NCI-H1048 (cell line): ENCODE measurements at places on chromosomes 4 and X.

DNA sequence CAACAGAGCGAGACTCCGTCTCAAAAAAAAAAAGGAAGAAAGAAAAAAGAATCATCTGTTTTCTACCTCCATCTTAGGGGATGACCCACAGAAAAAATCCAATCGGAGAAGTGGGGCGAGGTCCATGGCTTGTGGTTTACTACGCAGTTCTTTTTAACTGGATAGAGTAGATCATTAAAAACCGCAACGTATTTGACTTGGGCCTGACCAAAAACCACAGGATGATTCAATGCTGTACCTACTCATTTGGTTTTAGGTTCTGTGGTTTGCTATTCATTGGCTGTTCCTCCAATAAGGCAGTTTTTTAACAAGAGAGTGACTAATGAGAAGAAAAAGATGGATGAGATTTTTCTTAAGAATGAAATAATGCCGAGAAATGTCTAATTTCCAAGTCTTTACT lies 83.7 kb downstream of the FREM3 start:
- no peak for DNase-seq

- no peak for DNase-seq
These were observed 56.1 kb upstream of the ADGRG2 start for GRCh38 chrX:19178402-19178801.

DNA sequence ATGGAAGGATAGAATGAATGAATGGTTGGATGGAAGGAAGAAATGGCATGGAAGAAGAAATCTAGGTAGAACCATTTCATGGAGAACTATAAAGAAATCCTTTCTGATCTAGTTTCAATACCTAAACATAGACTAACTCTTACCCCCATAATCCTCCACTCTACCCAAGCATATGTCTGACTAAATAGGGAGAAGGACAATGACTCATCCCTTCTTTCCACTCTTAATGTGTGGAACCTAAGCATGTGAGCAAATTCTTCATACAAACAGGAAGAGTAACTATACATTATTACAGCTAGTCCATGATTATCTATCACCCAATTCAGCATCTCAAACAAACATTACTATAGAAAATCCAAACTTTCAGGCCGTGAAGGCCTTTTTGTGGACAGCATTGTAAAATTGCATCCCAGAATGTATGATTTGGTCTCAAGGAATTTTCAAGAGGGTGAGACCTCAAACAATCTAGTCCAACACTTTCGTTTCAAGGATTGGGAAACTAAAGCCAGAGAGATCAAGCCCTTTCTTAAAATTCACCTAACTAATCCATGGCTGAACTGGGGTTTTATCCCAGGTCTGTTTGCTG lies 11.2 kb downstream of the C1QTNF7 start:
- DNase-seq, result no peak

DNA sequence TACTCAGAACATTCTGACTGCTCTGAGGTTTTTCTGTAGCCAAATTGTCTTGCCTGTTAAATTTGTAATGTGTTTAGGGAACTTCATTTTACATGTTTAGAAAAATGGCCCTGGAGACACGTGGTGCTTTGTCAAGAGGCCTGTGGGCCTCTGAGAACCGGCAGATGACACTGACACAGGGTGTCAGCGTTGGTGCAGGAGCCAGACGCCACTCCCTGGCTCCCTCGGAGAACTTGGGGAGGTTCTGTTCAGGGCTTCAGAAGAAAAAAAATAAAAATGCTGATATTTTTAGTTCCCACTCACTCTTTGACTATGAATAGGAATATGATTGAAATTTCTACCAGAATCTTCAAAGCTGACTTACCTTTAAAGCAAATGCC lies 190.9 kb upstream of the GATB start:
- no peak for DNase-seq

DNA sequence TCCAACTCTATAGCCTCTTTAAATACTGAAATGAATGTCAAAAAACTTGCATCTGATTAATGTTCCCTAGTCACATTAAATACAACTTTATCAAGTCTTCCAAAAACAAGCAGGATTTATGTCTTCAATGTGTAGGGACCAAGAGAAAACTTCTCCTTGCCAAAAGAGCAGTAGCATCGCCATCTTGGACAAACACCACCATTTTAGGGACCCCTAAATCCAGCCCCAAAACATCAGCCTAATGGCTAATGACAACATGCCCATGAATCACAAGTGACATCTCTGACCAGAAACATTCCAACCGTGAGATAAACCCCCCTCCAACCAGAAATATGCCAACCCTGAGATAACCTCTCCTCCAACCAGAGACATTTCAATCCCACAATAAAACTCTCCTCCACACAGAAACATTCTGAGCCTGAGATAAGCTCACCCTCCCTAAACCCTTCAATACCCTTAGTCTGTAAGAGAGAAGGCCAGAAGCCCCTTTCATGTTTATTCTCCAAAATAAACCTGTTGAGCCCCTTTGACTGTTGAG lies 697.4 kb downstream of the TRAM1L1 start:
- no peak for DNase-seq

- no peak for DNase-seq
These were observed 23.9 kb upstream of the NWD2 start for GRCh38 chr4:37220685-37221084.

DNA sequence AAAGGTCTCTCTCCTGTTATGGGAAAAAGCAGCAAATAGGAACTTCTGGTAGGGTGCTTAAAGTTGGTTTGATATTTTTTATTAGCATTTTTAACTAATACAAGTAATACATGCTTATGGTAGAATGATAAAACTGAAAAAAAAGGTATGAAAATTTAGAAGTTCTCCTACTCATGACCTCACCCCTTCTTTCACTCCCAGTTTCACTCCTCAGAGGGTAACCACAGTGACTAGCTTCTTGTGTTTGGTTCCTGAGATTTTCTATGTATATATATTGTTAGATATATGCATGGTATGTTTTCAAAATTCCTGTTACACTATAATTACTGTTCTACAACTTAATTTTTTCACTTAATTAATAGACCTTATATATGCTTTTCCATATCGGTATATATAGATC lies 66.5 kb downstream of the AR start:
- no peak for DNase-seq

GRCh38 chr4:7295911-7296660 lies 103.7 kb downstream of the SORCS2 start:
- DNase-seq, result no peak

DNA sequence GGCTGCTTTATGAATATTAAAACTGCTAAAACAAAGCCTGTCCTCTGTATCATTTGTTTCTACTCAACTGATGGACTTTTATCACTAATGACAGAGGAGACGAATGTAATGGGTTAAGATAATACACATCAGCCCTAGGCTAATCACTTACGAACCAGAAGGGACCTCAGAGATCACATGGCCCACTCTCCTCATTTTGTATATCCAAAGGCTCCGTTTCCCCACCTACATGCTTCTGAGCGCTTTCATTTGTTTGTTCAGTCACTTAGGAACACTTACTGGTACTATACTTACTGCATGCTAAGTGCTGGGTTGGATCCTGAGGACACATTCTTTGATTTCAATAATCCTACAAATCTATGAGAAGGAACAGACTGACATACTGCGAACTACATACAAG lies 169.3 kb downstream of the CEP135 start:
- no peak for DNase-seq

- no peak for DNase-seq
These were observed 10.1 kb downstream of the HS3ST1 start for GRCh38 chr4:11418610-11419009.

DNA sequence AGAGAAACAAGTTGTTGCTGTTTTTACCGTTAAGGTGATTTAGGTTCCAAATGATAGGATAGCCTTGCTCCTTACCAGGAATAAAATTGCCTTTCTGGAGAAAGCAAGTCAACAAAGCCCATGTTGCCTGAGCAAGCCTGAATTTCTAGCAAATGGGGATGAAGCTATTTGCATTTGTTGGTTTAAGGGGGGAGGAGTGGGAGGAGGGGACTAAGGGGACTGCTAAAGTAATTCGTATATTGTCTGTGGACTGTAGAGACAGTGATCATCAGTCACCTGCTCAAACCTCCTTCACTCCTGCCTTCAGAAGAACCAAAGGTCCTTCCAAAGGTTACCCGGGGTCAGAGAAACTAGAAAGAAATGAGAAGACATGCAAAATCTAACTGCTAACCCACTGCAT lies 65.8 kb downstream of the SCML2 start:
- no peak for DNase-seq

DNA sequence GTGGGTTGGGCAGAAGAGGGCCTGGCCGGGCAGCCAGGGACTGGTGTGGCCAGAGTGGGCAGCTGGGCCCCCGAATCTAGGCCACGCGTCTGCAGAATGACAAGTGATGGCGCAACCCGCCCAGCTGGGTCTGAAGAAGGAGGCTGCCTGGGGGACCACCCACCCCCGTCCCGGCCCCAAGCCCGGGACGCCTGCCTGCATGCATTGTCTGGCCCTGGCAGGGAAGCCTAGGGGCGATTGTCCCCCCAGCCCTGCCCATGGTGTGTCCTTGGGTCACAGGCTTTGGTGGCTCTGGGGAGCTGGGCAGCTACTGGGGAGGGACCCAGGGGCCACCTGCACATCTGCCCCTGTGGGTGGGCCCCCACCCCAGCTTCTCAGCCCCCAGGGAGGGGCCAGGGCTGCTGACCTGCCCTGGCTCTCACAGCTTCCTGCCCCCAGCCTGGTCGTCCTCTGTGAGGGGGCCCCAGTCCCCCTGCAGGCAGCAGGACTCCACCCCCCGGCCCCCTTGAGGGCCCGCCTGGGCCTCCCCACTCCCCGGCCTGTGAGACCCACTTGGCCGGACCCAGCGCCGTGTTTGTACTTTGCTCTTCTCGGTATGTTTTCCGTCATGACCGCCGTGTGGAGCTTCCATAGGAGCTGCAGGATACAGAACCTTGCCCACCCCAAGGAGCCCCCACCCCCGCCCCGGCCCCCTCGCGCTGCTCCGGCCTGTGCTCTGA lies 4.9 kb downstream of the FGFR3 start:
- no peak for DNase-seq

DNA sequence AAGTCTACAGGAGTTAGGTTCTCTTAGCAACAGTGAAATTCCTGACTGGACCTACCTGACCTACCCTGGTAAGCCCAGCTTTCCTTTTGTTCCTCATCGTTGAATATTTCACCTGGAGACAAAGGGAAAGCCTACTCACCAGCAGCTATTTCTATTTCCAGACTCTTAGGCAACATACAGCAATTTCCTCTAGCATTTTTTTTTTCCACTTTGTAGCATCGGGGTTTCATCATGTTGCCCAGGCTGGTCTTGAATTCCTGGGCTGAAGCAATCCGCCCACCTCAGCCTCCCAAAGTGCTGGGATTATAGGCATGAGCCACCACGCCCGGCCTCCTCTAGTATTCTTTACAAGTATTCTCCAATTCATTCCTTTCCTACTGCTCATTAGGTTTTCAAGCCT lies 6.8 kb upstream of the S100G start:
- DNase-seq, result no peak

- DNase-seq, result no peak
These were observed 20.2 kb downstream of the CYP2U1 start for GRCh38 chr4:107951551-107951950.

GRCh38 chr4:40185830-40186664 lies 10.8 kb upstream of the RHOH start:
- DNase-seq, result no peak

GRCh38 chr4:76965866-76966579 lies 16.5 kb downstream of the SEPTIN11 start:
- no peak for DNase-seq

DNA sequence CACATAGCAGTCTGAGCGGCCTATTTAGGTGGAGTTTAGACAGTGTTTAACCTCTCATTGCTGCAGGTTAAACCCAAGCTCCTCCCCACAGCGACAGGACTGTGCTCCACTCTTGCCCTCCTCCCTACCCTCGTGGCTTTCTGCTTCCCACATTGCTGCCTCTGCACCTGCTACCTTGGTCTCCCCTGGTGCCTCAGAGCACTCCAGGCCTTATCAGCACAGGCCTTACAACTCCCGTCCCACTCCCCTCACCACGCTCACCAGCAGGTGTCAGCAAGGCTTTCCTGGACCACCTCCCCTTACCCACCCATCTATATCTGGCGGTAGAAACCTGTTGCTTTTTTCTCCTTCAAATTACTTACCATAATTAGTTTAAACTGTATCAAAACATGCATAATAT lies 18.6 kb downstream of the HELT start:
- DNase-seq, result no peak

DNA sequence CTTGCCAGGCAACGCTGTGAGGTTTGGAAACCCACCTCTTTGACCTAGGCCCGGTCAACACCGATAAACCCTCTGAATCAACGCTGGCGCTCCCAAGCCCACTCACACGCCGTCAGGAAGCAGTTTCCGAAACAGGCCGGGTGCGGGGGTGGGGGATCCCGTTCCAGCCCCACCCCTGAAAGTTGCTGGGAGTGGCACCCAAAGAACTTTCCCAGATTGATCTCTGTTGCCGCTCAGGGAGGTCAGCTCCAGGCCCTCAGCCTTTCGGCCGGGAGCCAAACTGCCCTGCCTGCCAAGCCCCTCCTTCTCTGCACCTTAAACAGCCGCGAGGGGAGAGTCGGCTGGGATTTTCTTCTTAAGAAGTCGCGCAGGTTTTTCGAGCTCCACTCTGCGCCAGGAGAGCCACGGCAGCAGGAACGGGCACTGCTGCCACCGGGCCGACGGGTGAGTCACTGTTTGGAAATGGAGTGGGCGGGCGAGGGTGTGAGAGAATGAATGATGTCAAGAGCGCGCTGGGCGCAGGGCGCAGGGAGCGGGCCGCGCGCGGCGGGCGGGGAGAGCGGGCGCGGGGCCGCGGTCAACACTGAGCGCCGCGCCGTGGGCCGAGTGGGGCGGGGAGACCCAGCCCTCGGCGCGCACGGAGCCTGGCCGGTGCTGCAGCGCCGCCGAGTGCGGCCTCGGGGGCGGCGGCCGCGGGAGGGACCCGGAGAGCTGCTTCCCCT lies at the start of gene SGMS2:
Gene SGMS2 (plus strand): TSS at position 583 of the 722 bp plus-strand sequence. CDS start 70,622 bp downstream, outside the sequence.
- peak; percentile 26 for DNase-seq

DNA sequence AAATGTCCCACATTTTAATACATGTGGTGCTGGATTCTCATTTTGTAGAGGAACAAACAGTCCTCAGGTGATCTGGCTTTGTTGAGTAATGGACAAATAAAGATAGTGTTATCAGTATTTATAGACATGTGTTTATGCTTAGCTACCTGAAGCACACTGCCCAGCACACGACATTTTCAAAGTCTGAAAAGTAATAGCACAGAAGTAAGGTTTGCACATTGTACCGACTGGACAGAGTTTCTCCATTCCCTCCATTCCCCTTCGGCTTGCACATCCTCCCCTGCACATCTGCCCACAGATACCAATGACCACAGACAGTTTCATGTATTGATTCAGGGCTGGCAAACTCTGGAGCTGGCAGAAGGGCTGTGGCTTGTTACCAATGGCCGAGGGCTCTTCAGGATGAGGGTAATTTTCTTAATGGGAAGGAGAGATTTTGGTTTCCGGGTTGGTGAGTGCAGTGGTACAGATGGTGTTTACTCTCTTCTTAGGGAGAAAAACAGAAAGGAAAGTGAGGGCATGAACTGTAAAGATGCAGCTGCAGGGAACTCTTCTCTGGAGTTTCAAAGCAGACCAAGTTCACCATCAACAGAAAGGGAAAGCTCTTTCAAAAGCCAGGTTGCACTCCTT lies 2.3 kb downstream of the GRPR start:
- DNase-seq, result no peak

DNA sequence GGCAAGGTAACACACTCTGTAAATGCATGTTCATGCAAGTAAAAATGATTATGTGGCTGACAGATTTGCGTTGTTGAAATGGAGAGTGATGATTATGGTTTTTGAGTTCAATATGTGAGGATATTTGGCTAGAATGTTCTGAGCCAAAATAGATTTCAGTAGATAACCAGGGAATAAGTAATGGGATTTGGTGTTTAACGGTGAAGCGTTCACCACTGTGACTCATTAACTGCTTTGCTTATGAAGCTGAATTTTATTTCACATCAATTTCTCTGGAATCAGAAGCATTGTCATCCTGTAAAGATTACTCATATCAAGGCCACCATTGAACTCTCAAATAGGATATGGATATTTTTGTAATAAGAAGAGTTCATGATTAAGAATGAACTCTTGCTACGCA lies 11.7 kb downstream of the AFP start:
- DNase-seq, result no peak
